ENCODE measurements at places on chromosomes 16 and 17. TPM values are rescaled to one million over a fixed set of nuclear protein-coding genes. Genes with fewer than 3 reads are reported as not detected.

DNA sequence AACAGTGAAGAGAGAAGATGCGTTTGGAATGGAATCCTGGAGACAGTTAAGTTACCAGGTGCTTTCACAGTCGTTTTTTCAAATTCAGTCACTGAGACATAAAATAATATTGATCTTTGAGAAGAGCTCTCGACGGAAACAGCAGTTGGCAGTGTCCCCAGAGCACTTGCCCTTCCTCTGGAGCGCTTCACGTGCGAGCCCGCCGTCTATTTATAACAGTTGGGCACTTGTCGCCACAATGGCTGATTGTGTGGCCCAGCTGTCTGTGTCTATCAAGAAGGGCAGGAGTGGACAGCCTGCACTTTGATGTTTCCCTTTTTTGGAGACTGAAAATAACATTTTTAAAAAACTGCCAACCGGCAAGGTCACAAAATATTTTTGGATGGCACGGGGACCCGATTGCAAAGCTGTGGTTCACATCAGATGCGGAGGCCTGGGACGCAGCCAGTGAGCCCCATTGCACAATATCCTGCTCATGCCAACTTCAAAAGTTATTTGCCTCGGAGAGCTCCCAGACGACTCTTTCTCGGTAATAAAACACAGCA lies 62.9 kb downstream of the ADCY9 start:
- DNase-seq = no peak

DNA sequence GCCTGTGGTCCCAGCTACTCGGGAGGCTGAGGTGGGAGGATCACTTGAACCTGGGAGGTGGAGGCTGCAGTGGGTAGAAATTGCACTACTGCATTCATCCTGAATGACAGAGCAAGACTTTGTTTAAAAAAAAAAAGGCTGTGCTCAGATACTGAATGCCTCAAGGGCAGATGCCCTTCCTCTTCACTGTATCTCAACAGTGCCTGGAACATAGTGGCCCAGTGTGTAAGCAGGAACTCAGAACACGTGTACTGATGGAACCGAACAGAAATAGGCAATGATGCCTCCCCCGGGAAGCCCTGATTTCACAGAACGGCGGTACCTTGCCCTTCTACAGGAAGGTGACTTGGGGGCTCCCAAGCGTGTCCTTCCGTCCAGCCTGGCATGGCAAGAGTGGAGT lies 46.8 kb downstream of the PLXDC1 start:
- DNase-seq = no peak

DNA sequence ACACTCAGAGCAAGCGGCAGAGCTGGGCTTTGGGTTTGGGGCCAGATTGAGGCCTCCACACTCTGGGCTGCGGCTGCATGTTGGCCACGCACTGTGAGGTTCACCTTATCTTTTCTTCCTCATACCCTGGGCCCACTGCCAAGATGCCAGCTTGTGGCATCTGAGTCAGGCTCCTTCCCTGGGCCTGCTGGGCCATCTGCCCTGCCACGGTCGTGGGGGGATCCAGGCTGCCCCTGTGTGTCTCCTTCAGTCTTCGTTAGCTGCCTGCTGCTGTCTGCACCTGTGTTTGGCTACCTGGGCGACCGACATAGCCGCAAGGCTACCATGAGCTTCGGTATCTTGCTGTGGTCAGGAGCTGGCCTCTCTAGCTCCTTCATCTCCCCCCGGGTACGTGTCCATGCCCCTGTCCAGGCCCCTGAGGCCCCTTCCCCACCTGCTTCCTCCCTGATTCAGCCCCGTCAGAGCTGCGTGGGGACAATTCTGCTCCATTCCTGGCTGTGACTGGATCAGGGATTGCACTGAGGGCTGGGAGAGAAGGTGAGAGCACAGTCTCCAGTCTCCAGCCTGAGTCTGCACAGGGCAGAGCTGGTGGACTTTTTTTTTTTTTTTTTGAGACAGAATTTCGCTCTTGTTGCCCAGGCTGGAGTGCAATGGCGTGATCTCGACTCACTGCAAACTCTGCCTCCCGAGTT lies 11.2 kb downstream of the SPNS3 start:
- DNase-seq = no peak

XAF1 gene
- 491 TPM for total RNA-seq

DNA sequence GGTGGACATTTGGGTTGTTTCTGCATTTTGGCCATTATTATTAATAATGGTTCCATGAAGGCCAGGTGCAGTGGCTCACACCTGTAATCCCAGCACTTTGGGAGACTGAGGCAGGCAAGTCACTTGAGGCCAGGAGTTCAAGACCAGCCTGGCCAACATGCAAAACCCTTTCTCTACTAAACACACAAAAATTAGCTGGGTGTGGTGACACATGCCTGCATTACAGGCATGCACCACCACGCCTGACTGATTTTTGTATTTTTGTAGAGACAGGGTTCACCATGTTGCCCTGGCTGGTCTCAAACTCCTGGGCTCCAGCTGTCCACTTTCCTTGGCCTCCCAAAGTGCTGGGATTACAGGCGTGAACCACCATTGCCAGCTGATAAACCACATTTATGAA lies 58.5 kb downstream of the TNFRSF13B start:
- DNase-seq = no peak
